ENCODE measurements at places on chromosomes 2 and 18.

DNA sequence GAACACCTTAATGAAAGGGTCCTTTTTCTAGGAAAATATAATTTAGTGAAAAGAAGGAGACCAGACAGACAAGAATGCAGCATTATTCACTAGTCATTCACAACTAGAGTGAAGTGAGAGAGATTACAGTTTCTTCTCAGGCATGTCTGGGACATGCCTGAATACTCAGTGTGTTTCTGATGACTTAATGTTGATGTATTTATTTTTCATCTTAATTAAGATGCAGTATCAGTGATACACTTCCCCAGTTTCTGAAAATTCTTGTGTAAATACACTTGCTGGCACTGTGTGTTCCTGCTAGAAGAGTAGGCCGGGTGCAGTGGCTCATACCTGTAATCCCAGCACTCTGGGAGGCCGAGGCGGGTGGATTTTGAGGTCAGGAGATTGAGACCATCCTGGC is 143.6 kb downstream of the MYO3B start:
- DNase-seq = no peak

GRCh38 chr2:46471-47345 is at the start of gene FAM110C:
Gene FAM110C (minus strand): TSS chr2:46505. CDS start chr2:46385, 120 bp downstream.
- DNase-seq = peak; percentile 11

DNA sequence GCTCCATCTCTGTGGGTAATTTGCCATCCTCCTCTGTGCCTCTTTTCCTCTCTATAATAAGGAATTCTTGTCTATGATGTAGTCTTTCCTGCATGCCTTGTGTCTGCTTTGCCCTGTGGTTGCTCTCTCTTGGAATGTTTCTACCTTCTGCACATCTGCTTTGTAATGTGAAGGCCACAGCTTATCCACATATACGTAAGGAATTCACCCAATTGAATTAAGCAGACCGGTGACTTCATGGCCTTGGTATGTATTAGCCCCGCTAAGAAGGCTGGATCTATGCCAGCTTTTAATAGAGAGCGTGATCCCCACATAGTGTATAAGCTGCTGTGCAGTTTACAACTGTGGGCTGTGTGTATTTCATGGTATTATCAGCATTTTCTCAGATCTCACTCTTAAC is 274.7 kb downstream of the RNF144A start:
- DNase-seq = no peak

DNA sequence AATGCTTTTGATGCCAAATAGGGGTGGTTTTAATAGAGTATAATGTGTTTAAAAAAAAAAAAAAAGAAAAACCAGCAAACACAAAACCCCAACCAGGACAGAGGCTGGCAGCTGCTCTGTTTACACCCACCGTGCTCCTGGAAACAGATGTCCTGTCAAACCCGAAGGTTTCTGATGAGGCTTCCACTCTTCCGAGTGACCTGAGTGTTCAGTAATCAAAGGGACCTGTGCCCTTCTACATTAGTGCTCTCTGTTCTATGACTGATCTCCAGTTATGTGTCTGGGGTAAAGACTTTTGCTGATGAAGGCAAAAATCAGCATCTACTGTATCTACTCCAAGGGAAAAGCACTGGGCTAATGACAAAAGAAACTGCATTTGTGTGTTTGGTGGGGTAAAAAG is 3.5 kb upstream of the KLHL29 start:
- no peak for DNase-seq

DNA sequence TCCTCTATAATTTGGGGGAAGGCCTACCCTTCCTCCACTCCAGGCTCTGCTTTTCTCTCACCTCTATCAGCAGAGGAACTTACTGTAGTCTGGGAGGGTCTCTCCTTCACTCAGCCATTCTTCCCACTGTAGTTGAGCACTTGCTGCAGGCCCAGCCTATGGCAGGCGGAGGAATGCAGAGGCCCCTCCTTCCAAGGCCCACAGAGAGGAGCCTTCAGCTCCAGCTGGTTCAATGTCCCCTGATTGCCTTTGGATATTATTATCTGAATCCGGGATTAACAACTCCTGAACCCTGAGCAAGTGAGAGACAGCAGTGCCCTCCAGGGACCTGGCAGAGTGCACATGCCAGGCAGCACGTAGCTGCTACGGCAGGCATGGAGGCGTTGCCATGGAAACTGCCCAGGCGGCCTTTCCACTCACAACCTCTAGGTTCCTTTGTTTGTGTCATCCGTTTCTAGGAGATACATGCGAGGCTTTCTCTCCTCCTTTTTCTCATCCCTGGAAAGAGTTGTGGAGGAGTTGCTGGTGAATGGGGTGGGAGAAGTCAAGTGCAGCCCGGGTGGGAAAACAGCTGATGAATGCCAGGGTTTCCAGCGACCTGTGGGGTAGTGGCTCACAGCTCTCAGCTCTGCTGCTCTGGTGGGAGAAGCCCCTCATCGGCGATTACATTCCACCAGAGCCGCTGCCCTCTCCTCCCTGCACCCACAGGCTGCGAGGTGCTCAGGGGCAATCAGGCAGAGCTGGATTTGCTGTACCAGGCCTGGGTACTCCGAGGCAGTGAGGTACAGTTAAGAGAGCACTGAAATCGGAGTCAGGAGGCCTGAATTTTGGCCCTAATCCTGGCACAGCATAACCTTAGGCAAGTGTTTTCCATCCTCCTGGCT is 55.3 kb upstream of the HK2 start:
- DNase-seq = no peak

GRCh38 chr2:140711867-140712266 is 1418.9 kb downstream of the LRP1B start:
- no peak for DNase-seq

DNA sequence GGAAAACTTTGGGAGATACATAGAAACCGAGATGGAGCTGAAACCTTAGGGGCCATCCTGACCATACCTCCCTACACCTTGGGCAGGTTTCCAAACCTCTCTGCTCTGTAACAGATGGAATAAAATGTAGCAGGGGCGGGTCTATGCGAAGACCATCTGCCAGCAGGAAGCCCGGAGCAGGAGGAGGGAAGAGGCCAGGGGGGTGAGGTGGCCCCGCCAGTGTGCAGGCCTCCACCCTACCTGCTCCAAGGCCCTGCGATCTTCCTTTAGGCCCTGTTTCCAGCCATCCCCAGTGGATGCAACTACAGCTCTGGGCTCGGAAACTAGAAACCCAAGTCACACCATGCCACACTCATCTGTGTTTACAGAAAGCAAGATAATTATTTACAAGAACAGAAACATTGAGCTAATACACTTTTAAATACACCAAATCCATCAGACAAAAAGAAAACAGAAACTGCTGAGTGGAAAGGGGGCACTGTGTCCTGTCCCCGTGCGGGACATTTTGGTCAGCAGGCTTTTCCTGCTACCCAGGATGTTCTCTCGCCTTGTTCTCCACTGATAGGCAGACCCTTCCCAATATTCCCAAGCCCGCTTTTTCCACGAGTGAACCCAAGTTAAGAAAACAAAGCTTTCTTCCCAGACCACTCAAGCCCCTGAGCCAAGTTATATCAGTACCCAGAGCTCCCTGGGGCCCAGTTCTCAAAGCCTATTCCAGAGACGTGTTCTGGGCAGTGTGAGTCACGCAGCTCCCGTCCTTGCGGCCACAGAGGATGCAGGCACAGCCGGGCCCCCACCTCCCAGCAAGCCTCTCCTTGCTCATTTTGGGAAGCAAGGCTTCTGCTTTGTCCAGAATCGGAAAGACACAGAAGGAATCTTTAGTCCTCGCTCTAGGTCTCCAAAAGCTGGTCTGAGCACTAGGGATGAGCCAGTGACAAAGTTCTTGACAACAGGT is 17.3 kb downstream of the CIB4 start:
- no peak for DNase-seq

DNA sequence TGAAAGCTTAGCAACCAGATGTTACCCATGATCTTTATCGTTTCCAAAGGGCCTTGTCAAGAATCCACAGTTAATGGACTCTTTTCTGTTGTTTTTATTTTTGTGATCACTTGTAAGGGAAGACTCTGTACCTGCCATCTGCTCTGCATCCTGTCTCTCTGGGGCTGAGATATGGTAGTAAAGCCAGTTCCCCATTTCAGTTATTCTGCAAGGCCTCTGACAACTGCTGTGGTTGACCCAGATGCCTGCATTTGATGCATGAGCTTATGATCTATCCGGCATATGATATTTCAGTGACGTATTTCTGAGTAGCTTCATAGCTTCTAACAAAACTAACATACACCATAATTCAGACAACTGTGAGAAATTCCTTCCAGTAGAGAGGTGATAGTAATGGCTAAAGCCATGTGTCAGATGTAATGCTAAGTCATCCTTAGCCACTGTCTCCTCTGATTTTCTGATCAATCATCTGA is 105.1 kb downstream of the TPO start:
- DNase-seq = no peak

DNA sequence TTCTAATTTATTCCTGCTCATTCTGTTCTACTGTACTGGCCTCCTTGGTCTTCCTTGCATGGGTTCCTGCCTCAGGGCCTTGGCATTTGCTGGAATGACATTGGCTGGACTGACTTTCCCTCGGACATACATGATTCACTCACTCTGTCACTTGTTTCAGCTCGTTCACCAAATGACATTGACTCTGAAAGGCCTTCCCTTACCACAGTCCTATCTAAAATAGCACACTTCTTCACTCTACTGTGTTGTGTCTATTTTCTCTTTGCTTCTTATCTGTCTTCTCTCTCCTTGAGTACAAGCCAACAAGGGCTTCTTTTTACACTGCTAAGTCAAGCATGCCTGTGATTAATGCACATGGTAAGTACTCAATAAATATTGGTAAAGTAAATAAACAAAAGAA is 65.6 kb downstream of the SCG2 start:
- no peak for DNase-seq

GRCh38 chr2:109422071-109422757 is 191.6 kb downstream of the SEPTIN10 start:
- DNase-seq = no peak

- DNase-seq = no peak
Observed at GRCh38 chr2:191864628-191865374, 17.9 kb upstream of the CAVIN2 start.

GRCh38 chr2:177332026-177332991 is 60.3 kb upstream of the AGPS start:
- DNase-seq = peak; percentile 31

GRCh38 chr2:198968545-198968944 is 489.2 kb downstream of the SATB2 start:
- no peak for DNase-seq

GRCh38 chr2:224532931-224533330 is 52.2 kb downstream of the CUL3 start:
- no peak for DNase-seq

- no peak for DNase-seq
Observed at GRCh38 chr2:236592821-236593220, 23.2 kb downstream of the ACKR3 start.

DNA sequence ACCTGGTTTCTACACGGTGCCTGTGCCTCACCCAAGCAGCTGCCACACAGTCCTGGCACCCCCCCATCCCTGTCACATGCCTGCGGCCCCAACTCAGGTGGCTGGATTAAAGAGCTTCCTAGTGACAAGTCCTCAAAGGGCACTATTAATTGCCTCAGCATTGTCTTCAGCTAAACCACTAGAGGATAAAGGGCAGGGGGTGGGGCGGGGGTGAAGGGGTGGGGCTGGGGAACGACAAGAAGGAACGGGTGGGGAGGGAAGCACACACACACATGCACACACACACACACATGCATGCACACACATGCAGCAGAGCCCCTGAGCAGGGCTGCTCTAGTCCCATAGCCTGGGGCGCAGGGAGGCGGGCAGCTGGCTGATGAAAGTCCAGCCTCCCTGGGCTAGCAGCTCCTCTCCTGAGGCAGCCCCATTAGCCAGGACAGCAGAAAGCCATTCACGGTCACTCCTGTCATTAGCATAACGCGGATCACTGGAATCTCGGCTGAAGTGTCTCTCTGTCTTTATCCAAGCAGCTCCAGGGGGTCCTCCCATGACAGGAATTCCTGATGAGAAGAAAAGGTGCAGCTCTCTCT is 7.4 kb upstream of the TEX261 start:
- no peak for DNase-seq

GRCh38 chr2:180056367-180057118 is 49.4 kb upstream of the CWC22 start:
- DNase-seq = no peak

GRCh38 chr2:190121971-190122370 is 59.4 kb upstream of the MSTN start:
- DNase-seq = no peak

- no peak for DNase-seq
Observed at GRCh38 chr2:37771600-37772088, 100.2 kb upstream of the CDC42EP3 start.

- no peak for DNase-seq
Observed at GRCh38 chr2:72263043-72263775, 115.5 kb upstream of the CYP26B1 start.

DNA sequence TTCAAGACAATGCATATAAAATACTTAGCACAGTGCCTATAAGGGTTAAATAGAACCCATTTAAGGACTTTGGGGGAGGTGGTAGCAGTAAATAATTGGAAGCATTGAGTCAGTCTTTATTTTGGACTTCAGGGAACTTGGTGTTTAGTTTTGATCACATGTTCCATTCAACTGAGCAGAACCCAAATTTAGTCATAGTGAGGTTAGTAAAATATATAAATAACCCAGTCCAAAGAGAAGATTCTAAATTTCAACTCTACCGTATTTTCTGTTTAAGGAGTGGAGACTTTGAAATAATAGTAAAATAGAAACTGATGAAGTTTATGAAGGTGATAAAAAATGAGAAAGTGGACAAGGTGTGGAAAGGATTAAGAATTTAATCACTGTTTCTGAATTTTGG is 19.7 kb downstream of the TWSG1 start:
- no peak for DNase-seq

DNA sequence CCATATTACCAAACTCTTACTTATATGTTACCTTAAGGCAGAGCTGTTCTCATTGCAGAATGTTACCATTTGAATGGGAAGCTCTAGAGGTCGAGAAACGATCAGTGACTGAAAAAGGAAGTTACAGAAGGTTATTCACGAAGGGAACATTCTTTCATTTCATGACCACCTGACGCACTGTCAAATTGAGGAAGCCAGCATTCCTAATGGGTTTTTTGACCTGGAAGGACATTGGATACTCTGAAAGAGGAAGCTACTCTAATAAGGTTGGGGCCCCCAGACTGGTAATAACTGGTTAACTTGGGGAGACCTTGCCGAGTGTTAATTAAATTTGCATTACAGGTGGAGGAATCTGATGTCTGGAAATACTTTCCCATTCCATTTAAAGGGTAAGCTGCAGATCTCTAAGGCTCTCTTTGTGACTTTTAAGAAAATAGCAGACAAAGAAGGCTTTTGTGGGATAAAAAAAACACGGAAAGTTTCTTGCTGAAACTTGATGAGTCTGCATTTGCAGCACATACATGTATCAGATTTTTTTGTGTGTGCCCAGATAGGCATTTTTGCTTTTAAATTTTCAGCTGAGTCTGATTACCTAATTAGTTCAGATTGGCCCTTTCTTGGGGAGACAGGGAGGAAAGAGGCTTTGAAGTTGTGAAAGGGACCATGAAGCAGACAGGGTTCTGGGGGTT is 137.1 kb downstream of the LTBP1 start:
- DNase-seq = no peak

DNA sequence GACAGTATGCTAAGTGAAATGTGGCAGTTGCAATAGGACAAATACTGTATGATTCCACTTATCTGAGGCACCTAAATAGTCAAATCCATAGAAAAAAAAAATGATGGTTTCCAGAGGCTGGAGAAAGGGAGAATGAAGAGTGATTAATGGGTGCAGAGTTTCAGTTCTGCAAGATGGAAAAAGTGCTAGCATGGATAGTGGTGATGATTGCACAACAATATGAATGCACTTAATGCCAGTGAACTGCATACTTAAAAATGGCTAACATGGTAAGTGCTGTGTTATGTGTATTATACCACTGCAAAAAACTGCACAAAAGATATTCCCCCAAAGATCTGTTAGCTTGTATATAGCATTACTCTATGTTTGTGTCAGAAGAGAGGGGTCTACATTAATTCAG is 185.4 kb downstream of the INHBB start:
- DNase-seq = no peak

- DNase-seq = no peak
Observed at GRCh38 chr2:30777661-30778505, 29.4 kb downstream of the CAPN13 start.
